ENCODE measurements at places on chromosomes 2 and 18.

- no peak for DNase-seq
Observed at GRCh38 chr2:13010283-13010682, 293.5 kb downstream of the TRIB2 start.

- DNase-seq: no peak
Observed at GRCh38 chr18:61957801-61958516, 65.2 kb upstream of the RNF152 start.

GRCh38 chr2:205959521-205959920 lies 126.5 kb downstream of the INO80D start:
- no peak for DNase-seq

DNA sequence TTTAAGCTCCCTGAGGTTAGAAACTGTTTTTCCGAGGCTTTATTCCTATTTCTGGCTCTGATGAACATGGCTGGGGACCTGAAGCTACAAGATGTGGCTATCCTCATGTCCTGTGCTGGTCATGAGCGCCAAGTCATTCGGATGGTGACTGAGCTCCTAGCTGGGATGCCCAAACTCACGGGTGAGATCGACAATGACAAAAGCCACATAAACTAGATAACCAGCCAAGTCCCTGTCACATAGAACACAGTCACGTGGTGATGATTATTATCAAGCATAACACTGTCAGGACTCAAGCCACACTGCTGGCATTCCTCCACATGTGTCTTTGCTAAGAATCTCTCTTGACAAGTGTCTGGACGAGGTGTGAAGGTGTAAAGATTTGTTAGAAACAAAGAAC lies 274.9 kb downstream of the CLIP4 start:
- DNase-seq: no peak

DNA sequence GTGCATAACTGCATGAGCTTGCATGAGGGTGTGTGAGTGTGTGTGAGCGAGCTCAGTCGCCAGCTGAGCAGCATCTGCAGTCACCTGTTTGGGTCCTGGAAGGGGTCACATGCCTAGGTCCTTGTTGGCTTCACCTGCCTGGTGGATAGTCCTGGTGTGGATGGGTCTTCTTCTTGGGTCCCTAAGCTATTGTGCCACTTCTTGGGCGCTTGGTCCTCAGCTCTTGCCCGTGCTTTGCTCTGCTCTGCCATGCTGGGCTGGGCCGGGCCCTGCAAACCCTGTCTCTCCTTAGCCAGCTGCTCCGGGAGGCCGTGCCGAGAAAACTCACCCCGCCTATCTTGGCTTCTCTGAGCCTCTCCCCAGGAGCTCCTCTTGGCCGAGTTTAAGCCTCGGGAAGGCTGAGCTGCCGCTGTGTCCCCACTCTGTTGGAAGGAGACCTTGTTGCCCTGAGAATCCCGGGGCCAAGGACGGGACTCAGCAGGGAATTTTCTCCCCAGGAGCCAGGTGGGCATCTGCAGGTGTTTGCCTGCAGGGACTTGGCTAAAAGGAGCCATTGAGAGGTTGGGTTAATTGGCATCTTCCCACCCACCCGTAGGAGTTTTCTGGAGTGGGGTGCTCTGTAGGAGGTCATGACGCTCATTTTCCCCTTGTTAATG lies 300.8 kb downstream of the NDUFA10 start:
- no peak for DNase-seq

DNA sequence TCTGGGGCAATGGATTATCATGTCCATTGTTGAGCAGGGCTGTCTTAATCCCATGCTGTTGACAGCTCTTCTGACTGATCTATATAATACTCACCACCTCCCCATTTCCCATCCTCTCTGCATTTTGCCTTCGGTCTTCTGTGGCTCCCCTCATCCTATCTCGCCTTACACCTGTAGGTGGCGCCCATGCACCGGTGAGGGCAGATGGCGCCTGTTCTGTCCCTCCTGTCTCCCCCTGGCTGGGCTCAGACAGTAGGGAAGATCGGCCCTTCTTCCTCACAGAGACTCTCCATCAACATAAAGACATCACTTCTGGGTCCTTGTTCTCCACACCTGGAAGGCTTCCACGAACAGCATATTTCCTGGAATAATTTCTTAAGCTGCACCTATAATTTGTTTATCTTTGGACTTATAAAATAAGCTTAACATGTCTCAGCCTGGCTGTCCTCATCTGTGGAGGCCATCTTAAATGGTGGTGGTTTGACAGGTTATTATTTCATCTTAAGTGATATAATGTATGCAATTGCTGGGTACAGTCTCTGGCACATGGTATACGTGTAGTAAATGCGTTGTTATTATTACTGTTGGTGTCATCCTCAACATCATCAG lies 10.9 kb upstream of the CDH20 start:
- DNase-seq: peak; percentile 12

- no peak for DNase-seq
Observed at GRCh38 chr2:169711751-169712509, 17.7 kb downstream of the PHOSPHO2 start.

DNA sequence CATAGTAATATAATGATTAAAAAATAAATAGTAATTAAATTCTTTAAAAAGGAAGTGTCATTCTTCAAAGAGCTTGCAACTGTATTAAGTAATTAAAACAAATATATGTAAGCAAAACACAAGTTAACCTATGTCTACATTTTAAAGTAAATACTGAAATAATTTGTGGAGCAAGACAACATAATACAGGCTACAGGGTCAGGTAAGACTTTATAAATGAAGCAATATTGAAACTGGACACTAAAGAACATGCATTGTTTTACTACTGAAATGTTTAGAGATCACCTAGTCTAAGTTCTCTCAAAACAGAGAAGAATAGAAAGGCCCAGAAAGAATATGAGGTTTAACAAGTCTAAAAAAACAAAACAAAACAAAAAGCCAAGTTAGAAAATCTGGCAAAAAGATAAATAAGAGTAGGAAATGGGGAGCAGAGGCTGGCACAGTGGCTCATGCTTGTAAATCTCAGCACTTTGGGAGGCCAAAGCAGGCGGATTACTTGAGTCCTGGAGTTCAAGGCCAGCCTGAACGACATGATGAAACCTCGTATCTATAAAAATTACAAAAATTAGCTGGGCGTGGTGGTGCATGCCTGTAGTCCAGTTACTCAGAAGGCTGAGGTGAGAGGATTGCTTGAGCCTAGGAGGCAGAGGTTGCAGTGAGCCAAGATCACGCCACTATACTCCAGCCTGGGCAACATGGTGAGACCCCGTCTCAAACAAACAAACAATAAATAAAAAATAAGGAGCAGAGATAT lies 34.4 kb downstream of the VPS54 start:
- DNase-seq: no peak

- DNase-seq: no peak
Observed at GRCh38 chr18:24136967-24137373, 1.9 kb upstream of the CABYR start.

DNA sequence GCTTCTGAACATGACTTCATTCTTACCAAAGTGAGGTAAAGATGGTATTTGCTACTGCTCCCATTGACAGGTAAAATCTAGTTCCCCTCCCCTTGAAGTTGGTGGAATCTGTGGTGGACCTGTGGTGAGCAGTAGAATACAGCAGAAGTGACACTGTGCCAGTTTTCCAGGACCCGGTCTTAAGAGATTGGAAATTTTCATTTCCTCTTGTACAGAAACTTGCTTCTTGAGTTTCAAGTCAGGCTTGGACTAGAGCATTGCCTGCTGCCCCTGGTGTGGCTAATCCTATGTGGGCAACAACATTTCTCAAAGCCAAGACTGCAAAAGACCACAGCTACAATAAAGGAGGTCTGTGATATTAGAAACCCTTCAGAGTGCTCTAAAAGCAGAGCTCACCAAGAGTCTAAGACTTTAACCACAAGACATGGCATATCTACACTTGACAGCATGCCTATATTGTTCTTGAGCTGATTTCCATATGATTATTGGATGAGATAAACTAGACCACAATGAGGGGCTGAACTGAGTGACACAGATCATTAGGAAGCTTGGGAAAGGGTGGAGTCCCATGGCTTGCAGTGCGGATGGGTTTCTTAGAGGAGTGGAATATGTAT lies 458.1 kb downstream of the BCL11A start:
- DNase-seq: no peak

GRCh38 chr2:167438206-167438605 lies 549.9 kb downstream of the XIRP2 start:
- no peak for DNase-seq

DNA sequence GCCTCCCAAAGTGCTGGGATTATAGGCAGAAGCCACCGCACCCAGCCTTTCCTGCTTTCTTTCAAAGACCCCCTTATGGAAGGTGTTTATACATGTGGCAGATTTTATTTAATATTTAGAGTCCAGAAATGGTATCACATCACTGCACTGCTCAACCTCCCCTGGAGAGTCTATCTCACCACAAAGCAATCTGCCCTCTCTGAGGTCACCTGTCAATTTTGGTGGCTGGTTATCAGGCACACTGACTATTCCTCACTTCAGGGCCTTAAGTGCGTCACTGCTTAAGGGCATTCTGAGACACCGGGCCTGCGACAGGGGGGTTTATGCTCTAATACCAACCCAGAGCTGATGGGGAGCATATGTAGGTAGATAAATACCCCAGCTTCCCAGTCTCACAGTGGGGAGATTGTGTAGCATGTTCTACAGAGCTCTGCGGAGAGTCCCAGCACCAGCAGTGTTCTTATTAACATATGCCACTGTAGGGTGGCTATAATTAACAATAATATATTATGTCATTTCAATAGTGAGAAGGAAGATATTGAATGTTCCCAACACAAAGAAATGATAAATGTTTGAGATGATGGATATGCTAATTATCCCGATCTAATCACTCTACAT lies 42.7 kb upstream of the ZDBF2 start:
- DNase-seq: no peak

Measured in activated naive CD4-positive, alpha-beta T cell treated with anti-CD3 and anti-CD28 coated beads, Interleukin-2, amount 50 U/mL, for 16 hours (primary cell).